Ecto neural progenitor cell (in vitro differentiated cells): ENCODE measurements at places on chromosomes 13 and 19.

- DNase-seq: no peak
These were observed 53.6 kb upstream of the ARHGEF7 start for GRCh38 chr13:111061358-111062045.

DNA sequence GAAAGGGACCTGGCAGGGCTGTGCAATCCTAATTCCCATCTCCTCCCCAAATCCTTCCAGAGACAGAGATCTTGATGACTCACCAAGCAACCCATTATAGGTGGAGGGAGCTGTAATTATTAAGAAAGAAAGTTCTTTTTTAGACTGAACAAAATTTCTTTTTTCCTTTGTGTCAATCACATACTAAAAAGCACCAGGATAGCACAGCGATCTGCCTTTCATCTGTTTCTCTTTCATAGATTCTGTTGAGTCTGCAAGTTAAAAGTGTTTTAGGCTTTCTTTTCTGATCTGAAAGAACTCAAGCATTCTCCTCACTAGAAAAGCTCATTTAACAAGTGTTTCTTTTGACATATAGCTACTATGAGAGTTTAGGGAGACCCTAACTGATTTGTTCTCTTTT lies 222.8 kb downstream of the DCT start:
- DNase-seq: no peak

GRCh38 chr13:52070929-52071523 lies 46.5 kb downstream of the UTP14C start:
- DNase-seq: no peak

GRCh38 chr13:49022472-49023144 lies 46.9 kb downstream of the FNDC3A start:
- DNase-seq: no peak

GRCh38 chr19:45391871-45392665 lies 12.8 kb downstream of the PPP1R13L start:
- DNase-seq: no peak

- DNase-seq: peak; percentile 73
These were observed at the start of gene HS6ST3 for GRCh38 chr13:96089749-96090239. Gene HS6ST3 (plus strand): TSS chr13:96090107.

GRCh38 chr19:18000915-18001776 lies 6.8 kb upstream of the ARRDC2 start:
- DNase-seq: peak; percentile 65

- DNase-seq: no peak
These were observed 109.8 kb downstream of the KL start for GRCh38 chr13:33125821-33126570.

GRCh38 chr13:98782654-98783053 lies 30.2 kb upstream of the SLC15A1 start:
- no peak for DNase-seq

DNA sequence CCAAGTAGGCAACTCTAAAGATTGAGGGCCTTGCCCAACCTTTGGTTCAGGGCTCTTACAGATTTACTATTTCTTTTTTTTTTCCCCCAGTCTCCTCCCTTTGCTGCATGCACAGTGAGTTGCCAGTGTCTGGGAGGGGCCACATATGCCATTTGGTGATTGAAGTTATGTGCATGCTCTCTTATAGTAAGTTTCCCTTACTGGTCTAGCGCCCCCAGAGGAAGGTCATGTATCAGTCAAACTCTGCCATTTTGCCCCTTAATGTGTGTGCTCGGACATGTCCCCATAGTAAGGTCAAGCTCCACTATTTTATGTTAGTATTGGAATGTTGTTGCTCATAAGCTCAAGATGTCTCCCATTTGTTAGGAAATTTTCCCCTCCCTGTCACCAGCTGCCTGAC lies 1138.0 kb upstream of the SLC10A2 start:
- no peak for DNase-seq

DNA sequence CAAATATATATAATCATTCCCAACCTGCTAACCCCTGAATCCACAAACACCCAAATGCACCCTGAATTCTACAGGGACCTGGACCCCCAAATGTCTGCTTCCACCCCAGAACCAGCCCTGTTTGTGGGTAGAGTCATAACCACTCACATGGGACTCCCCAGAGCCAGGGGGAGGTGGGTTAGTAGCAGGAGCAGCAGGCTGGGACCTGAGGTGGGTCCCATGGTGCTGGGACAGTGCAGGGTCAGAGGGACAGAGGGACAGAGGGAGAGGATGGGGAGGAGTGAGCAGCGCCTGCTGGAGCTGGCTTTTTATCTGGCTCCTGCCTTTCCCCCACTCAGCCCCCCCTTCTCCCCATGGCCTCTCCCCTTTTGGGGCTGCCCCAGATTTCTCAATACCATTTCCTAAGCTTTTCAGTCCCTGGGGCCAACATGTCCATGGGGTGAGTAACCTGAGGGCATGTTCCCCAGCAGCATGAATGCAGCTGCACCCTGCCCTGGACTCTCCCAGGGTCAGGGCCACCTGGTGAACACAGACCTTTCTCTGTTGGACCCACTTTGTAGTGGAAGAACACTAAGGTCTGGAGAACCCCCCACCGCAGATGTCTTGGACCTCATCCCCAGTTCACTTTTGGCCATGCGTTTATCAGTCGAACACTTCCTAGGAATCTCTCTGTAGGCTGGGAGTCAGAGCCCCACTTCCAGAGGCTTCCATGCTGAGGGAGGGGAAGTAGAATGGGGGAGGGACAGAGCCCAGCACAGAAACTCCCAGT lies at the start of gene C3:
Gene C3 (minus strand): TSS at position 282 of the 769 bp plus-strand sequence. CDS start 61 bp downstream, at position 221.
- DNase-seq: no peak

DNA sequence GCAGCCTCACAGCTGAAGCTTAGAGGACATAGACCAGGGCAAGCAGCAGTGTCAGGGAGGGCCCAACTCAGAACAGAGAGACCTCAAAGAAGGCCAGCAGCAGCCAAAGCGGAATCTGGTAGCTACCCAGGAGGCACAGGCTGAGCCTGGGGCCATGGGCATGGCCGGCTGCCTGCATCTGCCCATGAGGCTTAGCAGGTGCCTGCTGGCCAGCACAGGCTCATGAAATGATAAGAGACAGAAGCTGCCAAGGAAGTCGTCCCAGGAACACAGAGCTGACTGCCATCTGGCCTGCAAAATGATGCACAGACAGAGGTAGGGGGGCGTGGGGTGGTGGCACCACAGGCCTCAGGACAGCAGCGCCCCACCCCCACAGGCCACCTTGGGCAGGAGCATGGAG lies 29.2 kb downstream of the TUBA3C start:
- DNase-seq: no peak

GRCh38 chr19:38970664-38971532 lies 4.6 kb downstream of the FBXO17 start:
- DNase-seq: no peak

DNA sequence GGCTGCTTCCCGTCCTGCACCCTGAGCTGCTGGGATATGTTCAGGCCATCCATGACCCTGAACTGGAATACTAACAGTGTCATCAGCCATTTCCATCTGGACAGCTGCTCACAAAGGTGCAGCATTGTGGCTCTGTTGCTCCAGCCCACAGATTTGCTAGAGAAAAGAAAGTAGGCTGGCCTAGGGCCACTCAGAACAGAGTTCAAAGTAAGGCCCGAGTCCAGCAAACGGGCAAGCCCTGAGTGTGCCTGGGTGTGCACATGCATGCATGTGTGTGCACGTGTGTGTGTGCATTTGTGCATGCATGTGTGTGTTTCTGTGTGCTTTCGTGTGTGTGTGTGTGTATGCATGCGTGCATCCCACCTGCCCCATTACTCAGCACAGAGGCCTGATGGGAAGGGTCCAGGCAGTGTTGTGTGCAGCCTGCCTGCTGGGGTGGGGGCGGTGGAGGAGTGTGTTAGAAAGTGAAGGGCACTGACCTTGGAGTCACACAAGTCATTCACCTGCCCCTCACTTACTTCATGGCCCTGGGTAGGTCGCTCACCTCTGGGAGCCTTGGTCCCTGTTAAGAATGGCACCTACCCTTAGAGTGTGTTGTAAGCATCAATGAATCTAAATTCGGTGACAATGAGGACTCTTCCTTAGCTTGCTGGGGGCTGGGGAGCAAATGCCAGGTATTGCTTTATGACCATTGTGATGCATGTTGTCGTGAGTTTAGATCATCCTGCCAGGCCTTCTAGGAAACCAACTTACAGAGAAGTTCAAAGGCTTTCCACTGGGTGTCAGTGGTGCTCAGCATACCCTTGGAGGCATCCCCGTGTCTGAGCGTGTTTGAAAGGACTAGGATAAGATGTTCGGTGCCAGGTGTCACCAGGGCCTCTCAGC lies 53.2 kb downstream of the GPR12 start:
- DNase-seq: peak; percentile 59

DNA sequence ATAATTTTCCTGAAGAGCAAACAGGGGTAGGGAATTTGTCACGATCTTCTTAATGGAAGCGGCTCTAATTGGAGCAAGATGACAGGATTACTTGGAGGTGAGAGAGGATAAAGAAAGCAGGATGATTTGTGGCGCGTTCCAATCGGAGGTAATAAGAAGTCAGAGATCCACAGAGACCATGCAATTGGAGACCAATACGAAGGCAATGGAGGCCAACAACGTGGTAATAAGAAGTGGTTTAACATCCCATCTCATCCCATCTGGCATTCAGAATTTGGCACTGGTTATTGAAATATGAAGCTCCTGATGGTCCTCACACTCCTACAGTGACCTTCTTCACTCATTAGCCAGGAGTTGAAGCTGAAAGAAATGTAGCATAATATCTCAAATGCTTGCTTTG lies 130.6 kb downstream of the DLEU7 start:
- DNase-seq: no peak

- no peak for DNase-seq
These were observed 391.5 kb upstream of the DACH1 start for GRCh38 chr13:72258340-72258981.

DNA sequence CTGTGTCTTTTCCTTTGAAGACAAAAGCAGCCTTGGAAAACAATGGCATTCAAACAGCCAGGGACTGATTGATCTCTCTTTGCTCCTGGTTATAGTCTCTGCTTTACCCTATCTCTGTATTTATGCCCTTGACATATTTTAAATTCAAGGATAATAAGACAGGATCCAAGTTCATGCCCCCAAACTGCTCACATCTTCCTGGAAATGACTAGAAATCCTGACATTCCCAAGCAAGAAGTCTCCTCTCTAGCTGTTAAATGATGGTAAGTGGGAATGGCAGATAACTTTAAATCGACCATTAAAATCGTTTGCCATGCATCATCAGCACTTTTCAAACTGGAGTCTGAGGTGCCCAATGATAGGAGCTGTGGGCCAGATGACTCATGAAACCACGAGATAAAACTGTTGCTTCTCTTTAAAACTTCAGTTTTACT lies 435.6 kb downstream of the FOXO1 start:
- no peak for DNase-seq

GRCh38 chr13:67090856-67091255 lies 139.3 kb downstream of the PCDH9 start:
- no peak for DNase-seq

DNA sequence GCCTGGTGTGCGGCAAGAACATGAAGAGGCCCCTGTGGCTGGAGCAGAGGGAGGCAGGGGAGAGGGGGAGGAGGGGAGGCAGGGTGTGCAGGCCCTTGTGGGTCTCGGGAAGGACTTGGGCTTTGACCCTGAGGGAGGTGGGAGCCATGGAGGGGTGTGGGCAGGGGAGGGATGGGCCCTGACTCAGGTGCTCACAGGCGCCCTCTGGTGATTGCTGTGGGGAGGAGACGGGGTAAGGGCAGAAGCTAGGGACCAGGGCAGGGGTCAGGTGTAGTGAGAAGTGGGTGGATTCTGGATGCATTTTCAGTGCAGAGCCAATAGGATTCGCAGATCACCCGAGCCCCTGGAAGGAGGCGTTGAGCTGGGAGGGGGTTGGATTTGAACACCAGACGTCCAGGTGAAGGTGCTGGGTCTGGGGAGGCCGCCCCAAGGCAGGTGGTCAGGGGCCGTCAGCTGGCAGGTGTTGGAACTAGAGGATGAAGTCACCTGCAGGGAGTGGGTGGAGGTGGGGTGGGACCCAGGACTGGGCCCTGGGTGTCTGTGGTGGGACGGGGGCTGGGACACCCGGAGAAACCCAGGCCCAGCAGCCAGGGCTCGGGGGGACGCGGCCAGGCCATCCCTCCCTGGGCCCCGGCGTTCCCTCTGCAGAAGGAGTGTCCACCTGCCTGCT lies 185.4 kb downstream of the KDM4B start:
- DNase-seq: peak; percentile 71

DNA sequence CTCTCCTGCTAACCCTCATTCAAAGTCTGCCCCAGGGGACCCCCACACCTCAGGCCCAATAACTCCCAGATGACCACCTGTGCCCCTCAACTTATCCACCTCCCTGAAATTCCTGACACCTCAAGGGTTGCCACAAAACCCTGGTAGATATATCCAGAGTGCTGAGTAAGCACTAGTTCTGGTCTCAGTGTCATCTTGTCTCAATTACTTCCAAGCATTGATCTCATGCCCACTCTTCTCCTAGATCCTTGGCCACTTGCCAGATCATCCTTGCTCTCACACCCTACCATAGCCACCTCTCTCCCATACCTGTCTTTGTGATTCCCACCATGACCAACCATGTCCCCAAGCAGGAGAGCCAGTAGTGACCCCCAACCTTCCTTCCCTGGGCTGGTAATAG lies 2.0 kb downstream of the ZNF416 start:
- DNase-seq: no peak

GRCh38 chr19:42132030-42132628 lies at the start of gene POU2F2:
Gene POU2F2 (minus strand): TSS chr19:42132446. CDS start chr19:42132411, 35 bp downstream.
- no peak for DNase-seq

- no peak for DNase-seq
These were observed 1.1 kb downstream of the SYDE1 start for GRCh38 chr19:15108145-15108844.

- no peak for DNase-seq
These were observed 2.7 kb downstream of the MYO9B start for GRCh38 chr19:17078036-17078919.

GRCh38 chr13:72726726-72727416 lies 558 bp downstream of the MZT1 start:
- no peak for DNase-seq

DNA sequence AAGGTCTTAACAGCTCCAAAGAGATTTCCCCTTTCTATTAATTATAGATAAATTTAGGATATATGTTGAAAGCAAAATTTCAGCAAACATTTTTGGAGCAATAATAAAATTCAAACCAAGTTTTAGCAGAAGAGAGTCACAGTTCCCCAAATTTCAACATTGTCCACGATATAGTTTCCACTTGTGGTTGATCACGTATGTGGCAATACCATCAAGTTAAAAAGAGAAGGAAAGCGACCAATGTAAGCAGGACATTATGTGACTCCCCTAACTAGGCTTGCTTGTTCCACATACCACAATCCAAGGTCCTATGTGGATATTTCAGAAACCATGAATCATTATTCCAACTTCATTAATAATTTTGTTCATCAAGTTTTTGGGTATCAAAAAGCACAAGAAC lies 52.8 kb downstream of the ELF1 start:
- DNase-seq: no peak

GRCh38 chr19:33520844-33521479 lies 629 bp downstream of the PEPD start:
- DNase-seq: no peak
